Esophagus squamous epithelium (tissue), 5 donors: ENCODE measurements at places on chromosomes 11 and 22.

- no peak for DNase-seq
These were observed 20.4 kb downstream of the C22orf23 start for GRCh38 chr22:37932821-37933578.

GRCh38 chr22:22703715-22704114 is 59.3 kb downstream of the GGTLC2 start:
- DNase-seq = no peak

- no peak for DNase-seq
These were observed 15.7 kb upstream of the RASL10A start for GRCh38 chr22:29331213-29331612.

GRCh38 chr11:103794262-103794661 is 242.2 kb upstream of the DDI1 start:
- DNase-seq = no peak

- no peak for DNase-seq
These were observed 32.8 kb downstream of the MS4A2 start for GRCh38 chr11:60121264-60121663.
